Activated CD4-positive, alpha-beta T cell treated with anti-CD3 and anti-CD28 coated beads, Interleukin-2, amount 50 U/mL, for 4 hours (primary cell): ENCODE measurements at places on chromosomes 16 and 17.

GRCh38 chr17:68422821-68423220 lies 34.5 kb downstream of the WIPI1 start:
- no peak for DNase-seq

GRCh38 chr16:28009586-28010373 lies 53.7 kb downstream of the GSG1L start:
- no peak for DNase-seq

GRCh38 chr17:50675627-50676026 lies 32.1 kb downstream of the ANKRD40 start:
- DNase-seq = no peak

- DNase-seq = no peak
Observed at GRCh38 chr16:10752843-10753523, 9.3 kb downstream of the NUBP1 start.

GRCh38 chr17:19385521-19385983 lies 1.4 kb downstream of the MFAP4 start:
- DNase-seq = no peak

DNA sequence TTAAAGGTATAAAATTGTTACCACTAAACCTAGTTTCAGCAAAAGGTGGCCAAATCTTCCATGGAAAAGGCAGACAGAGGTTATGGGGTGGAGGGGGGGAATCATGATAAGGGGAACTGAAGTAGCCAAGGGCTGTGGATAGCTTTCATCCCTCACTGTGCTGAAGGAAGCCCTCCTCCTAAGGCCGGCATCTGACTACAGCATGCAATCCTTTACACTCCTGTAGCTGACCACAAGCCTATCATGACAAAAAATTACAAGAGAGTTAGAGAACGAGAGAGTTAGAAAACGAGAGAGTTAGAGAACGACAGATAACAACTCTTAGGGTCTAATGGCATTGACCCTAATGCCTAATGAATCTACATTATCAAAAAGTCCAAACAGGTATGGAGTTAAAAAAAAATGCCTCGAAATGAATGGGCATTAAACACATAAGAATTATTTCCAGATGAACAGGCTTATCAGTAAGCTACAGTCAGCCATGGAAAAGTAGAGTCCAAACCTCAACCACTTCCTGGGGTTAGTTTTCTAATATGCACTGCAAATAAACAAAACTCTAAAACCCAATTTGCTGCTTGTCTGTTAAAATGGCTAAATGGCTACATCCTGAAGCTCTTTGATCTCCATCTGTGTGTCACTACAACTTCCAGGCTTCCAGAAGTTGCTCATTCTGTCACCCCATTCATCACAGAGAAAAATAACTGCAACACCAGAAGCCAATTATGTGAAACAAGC lies 29.7 kb downstream of the DUSP14 start:
- no peak for DNase-seq
